Activated CD4-positive, alpha-beta T cell treated with anti-CD3 and anti-CD28 coated beads for 24 hours (primary cell): ENCODE measurements at places on chromosomes 16 and 17.

- no peak for DNase-seq
Measured at GRCh38 chr16:10564591-10564990, 15.8 kb downstream of the EMP2 start.

DNA sequence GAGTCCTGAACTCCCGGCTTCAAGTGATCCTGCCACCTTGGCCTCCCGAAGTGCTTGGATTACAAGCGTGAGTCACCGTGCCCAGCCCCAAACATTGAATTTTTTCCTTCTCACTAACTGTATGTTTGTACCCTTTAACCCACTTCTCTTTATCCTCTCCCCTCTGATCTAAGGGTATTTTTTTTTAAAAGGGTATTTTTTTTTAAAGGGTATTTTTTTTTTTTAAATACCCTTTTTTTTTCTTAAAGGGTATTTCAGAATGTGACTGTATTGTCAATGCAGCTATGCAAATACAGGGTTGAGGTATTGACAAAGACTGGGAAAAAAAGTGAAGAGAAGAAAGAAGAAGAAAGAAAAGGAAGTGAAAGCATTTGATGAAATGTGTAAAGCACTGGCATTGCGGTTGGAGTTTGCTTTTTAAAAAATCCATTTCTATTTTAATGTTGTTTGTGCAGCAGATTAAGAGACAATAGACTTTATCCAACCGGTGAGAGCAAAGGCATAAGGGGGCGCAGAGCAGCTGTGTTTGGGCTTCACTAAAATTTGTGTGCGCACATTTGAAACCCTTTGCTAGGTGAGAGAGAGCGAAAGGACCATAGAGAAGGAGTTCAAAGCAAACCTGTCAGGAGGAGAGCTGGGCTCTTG is 42.4 kb downstream of the SYT17 start:
- no peak for DNase-seq

DNA sequence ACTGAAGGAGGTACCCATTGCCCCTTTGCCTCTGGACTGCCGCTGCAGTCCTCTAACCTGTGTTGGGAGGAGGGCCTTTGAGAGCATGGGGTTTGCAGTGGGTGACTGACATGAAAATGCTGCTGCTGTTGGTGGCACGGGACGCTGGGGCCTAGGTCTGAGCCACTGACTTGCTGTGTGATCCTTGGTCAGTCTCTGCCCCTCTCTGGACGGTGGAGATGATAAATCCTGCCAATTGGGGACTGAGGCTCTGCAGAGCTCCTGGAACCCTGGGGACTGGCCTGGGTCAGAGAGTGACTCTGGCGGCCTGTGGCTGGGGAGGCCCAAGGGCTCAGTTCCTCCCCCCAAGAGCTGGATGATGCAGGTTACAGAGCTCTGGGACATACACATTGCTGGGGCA is 6.1 kb upstream of the PYDC1 start:
- no peak for DNase-seq

DNA sequence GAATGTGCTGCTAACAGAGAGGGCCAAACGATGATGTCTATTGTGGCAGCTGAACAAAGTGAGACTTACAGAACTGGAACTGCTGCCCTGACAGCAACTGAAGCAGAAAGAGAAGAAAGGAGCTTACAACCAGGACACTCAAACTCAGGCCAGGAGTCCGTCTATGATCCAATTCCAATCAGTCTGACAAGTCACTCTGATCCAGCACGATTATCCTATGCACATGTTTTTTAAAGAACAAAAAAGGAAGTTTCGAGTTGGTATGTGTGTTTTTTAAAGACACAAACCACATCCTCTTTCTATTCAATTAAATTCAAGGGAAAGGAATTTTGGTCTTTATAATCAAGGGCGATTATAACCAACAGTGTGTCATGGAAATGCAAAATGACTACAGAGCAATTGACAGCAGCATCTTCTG is 42.4 kb upstream of the MTMR4 start:
- DNase-seq = no peak

DNA sequence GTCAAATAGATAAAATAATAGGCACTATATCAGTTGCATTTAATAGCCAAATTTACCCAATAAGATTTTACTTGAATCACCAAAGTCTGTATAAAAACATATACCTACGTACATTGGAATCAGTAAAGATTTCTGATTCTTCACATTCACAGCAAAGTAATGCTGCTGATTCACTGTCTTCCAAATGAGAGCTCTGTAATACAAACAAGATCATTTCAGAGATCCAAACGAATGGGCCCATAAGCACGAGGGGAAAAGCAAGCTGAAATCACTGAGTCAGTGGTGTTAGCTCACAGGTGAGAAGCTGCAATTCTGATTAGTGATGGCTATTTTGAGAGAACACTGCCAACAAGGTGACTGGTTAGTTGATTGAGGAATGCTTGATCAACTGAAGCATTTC is 81.3 kb downstream of the SSH2 start:
- DNase-seq = no peak

DNA sequence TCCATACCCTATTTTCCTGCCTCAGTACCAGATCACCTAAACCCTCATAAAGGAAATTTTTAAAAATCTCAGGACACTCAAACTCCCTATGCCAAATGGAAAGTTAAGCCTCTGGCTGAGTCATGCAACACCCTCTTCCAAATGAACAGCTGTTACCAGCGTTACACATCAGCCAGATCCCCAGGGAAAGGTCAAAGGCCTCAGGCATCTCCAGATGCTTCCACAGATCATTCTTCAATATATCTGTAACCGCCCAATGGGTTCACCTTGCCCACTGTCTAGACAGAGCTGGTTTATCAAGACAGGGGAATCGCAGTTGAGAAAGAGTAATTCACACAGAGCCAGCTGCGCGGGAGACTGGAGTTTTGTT is 29.1 kb upstream of the SHCBP1 start:
- no peak for DNase-seq

GRCh38 chr17:50634915-50635731 is 442 bp downstream of the ABCC3 start:
- no peak for DNase-seq

- DNase-seq = no peak
Measured at GRCh38 chr17:20032636-20033035, 23.5 kb downstream of the SPECC1 start.

DNA sequence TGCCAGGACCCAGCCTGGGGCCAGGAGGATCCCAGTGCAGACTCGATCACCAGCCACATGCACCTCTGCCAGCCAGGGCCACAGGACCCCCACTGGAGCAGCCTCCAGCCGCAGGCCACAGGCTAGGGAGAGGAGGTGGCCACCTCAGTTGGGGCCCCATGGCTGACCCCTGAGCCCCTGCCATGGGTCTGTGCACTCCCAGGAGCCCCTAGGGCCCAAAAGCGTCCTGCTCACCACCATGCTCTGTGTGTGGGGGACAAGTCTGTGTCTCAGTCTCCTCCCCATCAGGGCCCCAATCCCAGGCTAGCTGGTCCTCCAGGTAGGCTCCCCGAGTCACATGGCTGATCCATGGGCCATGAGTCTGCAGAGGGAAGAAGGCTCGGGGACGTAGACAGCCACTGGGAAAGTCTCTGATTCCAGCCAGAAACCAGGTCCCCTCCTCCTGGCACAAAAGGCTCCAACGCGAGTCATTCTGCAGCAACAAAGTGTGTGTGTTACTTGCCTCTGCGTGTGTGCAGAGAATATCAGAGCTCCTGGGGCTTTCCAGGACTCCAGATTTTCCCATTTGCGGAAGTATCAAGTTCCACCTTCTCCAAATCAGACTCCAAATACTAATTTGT is 6.1 kb upstream of the PRSS8 start:
- DNase-seq = no peak
